ENCODE measurements at places on chromosomes 11 and 22. TPM values are rescaled to one million over a fixed set of nuclear protein-coding genes. Genes with fewer than 3 reads are reported as not detected.

GRK3 gene
- 1.6 TPM for total RNA-seq

APOBEC3A gene
- not detected for total RNA-seq

IRAG1 gene
- 66.0 TPM for total RNA-seq

TMEM151A gene
- total RNA-seq, result under 0.01 TPM

SLN gene
- total RNA-seq, result not detected

DLG2 gene
- 1.3 TPM for total RNA-seq

TPBGL gene
- not detected for total RNA-seq

UQCR10 gene
- total RNA-seq, result 59.6 TPM

SUN2 gene
- total RNA-seq, result 64.3 TPM

PTPRCAP gene
- total RNA-seq, result 0.32 TPM

CYP2D6 gene
- total RNA-seq, result under 0.01 TPM
